ENCODE measurements at places on chromosomes 1 and 21.
A peak's percentile ranks its signal among the peaks of the same experiment; 100 is the strongest.

DNA sequence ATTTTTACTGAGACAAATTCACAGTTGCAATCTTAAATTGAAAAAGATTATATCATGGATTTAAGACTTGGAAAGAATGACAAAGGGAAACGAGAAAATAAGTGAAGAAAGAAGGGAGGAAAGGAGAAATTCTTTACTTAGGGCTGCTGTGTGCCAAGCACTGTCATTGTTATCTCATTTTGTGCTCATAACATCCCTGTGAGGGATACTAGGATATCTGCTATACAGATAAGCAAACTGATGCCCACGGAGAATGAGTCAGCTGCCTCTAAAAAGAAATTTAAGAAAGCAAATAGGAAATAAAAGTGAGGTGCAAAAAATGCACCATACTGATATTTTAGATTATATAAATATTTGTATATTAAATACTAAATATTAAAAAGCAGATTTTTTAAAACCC is 183.6 kb upstream of the NR5A2 start:
- DNase-seq, result no peak

GRCh38 chr1:173190101-173190936 is 16.8 kb downstream of the TNFSF4 start:
- no peak for DNase-seq

- peak; percentile 48 for DNase-seq
Observed at GRCh38 chr1:203338335-203339036, 12.4 kb downstream of the FMOD start.

- no peak for DNase-seq
Observed at GRCh38 chr21:26563856-26564503, 9.1 kb downstream of the CYYR1 start.

DNA sequence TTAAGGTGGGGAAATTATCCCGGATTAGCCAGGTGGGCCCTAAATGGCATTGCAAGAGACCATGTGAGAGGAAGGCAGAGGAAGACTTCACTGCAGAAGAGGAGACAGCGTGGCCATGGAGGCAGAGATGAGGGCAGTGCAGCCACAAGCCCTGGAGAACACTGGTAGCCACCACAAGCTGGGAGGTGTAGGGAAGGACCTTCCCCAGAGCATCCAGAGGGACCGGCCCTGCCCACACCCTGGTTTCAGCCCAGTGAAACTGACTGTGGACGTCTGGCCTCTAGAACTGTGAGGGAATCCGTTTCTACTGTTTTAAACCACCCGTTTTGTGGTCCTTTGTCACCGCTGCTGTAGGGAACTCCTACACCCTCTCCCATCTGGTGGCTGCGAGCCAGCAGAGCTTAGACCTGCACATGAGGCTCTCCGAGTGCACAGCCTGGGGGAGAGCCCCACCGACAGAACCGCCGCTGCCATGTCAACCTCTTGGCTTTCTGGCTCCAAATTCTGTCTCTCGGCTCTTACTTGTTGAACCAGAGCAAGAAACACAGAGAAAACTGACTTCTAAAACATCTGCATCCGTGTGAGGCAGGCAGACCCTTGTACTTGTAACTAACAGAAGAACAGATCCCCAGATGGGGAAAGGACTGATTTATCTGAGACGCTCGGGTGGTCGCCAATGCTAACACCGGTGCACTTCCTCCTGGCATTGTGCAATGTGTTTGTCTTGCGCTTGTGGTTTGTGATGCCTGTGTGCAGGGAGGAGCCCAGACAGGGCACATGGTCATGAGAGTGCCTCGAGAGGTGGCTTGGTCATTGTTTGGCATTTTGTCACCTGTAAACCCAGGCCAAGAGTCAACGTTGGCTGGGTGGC is 90.8 kb upstream of the TMPRSS2 start:
- DNase-seq, result no peak

DNA sequence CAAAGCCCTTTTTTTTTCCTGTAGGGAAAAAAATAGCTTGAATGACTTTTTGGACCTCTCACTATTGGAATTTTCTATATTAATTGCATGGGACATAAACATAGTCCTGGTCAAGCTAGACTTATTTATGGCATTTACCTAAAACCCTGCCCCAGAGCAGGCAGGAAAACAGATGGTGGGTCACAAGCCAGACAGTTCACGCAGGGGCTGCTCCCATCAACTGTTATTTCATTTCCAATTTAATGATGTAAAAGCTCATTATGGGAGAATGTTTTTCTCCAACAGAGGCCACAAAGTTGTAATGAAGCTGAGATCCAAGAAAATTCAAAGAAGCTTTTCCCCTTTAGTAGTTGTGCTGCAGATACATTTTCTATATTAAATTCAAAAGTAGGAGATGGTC is 99.2 kb downstream of the SGIP1 start:
- no peak for DNase-seq

GRCh38 chr21:42463861-42464515 is 32.0 kb downstream of the RSPH1 start:
- peak; percentile 66 for DNase-seq

DNA sequence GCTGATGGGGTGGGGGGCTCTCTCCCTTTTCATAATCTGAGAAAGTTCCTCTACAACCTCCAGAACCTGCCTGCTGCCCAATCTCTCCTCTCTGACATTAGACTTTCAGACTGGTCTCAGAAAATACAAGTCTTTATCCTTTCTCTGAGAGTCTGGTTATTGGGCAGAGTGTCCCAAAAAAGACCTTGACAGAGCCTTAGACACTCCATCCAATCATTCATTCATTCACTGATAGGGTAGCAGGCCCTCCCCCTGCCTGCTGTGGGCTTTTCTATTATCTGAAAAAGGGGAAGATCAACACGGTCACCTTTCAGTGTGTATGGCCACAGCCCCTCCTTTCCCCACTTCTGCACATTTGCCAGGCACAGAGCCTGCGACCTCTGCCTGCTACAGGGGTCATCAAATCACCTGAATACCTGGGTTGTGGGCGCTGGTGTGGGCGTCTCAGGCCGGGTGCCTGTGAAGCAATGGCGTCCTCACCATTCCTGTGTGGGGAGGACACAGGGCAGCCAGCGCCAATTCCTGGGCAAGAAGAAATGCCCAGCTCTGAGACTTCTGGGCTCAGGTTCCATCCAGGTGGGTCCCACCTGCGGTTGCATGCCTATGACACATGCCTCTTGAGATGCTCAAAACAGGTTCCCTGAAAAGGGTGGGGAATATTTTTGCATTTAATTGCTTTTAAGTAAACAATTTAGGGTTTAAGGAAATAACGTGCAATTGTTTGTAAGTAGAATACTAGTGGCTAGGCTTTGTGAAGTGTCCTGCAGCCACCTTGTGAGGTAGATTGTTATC is 52.8 kb downstream of the ELK4 start:
- no peak for DNase-seq

- DNase-seq, result no peak
Observed at GRCh38 chr1:17632541-17633184, 93.2 kb downstream of the ARHGEF10L start.
